ENCODE measurements at places on chromosomes 1 and 21.

- peak; percentile 47 for DNase-seq
These were observed 32.0 kb downstream of the MAP7D1 start for GRCh38 chr1:36187800-36188593.

DNA sequence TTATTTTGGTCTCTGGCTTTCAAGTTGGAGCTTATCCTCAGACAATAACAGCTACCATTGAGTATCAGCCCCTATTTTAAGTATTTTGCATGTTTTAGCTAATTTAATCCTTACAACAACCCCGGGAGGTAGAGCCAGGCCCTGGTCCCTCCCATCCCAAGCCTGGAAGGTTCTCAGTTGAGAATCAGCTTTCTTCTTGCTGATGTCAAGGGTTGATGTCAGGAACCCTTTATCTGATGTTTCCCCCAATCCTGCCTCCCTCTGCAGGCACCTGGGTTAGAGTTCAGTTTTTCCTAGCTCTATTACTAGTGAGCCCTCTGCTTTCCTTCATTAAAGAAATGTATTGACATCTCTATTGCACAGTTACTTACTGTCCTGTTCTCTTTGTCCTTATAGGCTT is 3.6 kb upstream of the SVBP start:
- DNase-seq = no peak

DNA sequence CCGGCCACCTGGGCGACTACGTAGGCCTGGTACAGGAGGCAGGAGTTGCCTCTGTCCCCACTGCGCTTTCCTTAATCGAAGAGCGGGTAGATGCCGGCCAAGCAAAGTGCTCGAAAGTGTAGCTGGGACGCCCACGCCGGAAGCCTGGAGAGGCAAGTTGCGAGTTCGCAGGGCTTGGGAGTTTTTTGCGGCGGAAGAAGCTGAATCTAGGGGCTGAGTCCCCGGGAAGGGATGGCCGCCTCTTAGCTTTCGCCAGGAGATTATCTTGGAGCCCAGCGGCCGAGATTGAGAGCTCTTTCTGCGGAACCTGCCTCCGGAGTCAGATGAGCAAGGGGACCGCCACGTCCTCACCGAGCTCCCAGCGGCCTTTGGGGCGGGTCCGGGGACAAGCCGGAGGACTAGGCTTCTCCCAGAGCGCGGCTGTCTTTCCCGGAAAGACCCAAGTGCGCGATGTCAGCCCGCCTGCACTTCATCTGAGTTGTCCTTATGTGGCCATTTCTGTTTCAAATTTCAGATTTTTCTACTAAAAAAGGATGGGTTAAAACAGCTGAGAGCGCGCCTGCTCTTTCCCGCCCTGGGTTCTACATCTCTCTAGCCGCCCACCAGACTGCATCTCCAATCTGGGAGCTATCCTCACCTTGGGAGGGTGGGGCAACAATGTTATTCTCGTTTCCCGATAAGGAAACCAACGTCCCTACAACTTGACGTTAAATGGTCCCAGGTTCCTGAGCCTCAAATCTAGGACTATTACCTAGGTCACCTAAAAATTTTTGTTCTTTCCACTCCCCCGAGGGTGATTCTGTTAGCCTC is 12.4 kb upstream of the TBX15 start:
- DNase-seq = no peak

- no peak for DNase-seq
These were observed 7.4 kb downstream of the GPR137B start for GRCh38 chr1:236149696-236150228.

DNA sequence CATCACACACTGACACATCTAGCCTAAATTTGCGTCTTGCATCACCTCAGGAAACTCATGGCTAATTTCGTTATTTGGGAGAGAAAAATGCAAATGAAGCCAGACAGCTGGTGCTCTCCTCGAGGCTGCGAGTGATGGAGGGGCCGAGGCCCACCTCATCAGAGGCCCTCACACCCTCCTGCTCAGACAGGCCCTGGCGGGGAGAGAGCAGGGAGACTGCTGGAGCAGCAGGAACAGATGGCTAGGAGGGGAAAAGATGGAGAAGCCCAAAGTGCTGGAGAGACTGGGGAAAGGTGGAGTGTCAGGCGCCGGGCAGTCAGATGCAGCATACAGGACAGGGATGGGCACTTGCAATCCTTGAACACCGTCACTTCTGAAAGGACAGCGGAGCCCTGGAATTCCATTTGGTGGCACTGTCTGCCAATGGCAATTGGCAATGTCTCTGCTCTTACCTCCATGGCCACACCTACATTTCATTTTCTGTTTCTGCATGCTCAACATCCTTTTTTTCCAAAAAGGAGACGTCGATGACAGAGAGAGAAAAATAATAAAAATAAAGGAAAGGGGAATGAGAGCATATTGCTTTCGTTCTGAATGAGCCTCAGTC is 286.2 kb downstream of the SPATA17 start:
- no peak for DNase-seq

DNA sequence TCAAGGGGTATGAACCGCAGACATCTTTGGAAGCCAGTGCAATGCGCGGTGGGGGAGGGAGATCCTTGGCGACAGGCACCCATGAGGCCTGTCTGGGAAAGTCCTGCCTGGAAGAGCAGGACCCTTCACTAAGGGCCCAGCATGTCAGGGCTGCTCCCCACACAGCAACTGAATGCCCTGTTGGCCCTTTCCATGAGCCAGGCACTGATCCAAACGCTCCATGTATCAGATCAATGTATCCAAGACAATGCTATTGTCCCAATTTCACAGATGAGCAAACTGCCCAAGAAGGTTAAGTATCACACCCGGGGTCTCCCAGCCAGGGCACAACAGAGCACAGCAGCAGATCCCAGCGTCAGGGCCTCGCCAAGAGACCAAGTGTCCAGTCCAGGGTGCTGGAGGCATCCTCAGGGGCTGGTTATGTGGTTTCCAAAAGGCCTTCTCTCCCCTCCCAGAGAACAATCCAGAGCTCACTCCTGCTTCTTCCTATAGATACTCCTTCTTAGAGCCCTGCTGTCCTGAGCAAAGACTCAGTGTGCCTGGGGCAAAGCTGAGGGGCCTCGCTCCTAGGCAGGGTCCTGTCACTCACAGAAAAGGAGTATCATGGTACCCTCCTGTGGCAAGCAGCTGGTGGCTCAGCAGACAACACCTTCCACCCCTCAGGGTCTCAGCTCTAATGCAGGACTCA is 328.0 kb downstream of the NPHP4 start:
- no peak for DNase-seq

GRCh38 chr1:62613325-62613727 is 16.0 kb downstream of the ANGPTL3 start:
- no peak for DNase-seq

- no peak for DNase-seq
These were observed 44.3 kb upstream of the PLXNA2 start for GRCh38 chr1:208288495-208288894.

- no peak for DNase-seq
These were observed 176.0 kb downstream of the SEC16B start for GRCh38 chr1:177793900-177794299.

- no peak for DNase-seq
These were observed 72.9 kb upstream of the CD53 start for GRCh38 chr1:110800079-110800478.

DNA sequence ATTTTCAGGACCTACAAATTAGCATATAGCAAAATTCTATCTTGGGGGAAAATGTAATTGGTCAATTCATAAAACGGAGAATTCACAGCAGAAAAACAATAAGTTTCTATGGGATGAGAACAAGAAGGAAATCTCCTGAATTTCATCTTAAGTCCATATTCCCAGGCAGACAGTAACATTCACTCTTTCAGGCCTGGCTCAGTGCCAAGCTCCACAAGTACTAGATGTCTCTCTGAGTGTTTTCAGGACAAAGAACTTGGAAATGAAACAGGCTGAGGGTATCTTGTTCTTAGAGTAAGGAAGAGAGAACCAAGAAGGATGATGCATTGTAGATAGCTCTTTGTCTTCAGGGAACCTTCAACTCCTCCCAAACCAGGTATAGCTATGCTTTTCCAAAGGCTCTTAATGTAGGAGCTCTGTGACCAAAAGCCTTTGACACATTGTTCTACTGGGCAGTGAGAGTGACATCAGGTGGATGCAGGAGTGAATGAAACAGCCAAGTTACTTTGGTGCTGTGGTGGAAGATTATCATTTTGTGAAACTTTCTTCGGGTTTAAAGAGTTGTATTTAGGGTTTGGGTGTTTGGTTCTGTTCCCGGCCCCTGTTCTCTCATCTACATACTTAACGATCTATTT is 298.3 kb downstream of the GPATCH2 start:
- DNase-seq = no peak

- no peak for DNase-seq
These were observed 534.3 kb upstream of the OLFM3 start for GRCh38 chr1:102531036-102531435.

- DNase-seq = no peak
These were observed 40.1 kb upstream of the GPR52 start for GRCh38 chr1:174407665-174408064.

DNA sequence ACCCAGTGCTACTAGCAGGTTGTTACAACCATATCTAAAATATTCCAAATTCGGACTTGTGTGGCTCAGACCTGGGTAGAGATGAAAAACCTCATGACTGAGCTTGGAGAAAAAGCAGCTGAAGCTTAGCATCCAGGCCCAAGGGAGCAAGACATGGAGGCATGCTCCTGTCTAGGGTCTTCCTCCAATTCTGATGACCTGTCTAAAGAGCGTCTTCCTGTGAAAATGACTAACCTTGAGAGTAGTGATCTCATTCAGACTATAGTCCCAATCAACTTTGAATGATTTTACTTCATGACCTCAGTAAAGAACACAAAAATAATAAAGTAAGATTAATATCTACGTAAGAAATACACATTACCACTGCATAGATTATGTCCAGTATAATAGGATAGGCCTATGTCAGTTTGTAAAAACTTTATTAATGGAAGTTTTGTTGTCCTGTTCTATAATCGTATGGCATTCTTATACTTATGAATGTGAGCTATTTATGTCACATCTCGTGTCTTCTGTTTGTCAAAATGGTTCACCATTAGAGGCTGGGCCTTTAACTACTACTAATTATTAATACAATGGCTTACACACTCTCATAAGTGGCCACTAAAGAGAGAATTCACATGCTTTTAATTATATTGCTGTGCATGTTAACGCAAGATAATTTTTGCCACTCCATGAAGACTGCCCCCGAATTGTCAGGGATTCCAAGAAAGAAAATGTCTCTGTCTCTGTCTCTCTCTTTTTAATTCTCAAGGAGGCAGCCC is 201.3 kb downstream of the NCAM2 start:
- DNase-seq = no peak

DNA sequence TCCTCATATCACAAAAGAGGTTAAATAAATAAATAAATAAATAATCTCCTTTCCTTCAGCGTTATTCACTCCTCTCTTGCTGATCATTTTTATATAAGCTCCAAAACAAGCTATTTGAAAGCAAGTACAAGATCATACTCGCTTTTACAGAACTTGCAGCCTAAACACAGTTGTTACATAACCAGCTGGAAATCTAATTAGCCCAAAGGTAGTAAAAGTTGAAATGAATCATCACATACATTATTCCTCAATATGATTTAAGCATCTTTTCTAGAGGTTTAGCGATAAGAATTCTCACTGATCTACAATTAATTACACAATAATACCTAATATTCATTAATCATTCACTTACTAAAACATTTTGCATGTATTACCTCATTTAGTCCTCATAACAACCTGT is 160.2 kb downstream of the COP1 start:
- no peak for DNase-seq

- DNase-seq = no peak
These were observed 88.1 kb upstream of the BCAR3 start for GRCh38 chr1:93769777-93770176.

DNA sequence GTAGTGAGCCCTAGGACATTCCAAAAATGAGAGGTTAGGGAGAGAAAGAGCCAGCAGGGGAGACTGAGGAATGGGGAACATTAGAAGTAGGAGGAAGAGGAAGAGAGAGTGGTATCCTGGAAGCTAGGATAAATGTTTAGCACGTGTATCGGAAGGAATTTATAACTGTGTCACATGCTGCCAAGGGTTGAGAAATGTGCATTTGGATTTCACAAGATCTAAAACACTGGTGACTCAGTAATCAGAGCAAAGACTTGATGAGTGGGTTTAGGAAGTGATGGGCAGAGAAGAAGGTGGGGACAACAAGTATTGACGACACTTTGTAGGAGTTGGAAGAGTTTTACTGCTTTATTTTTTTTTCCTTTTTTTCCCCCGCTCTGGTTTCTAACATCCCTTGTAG is 193.9 kb downstream of the FMN2 start:
- no peak for DNase-seq

DNA sequence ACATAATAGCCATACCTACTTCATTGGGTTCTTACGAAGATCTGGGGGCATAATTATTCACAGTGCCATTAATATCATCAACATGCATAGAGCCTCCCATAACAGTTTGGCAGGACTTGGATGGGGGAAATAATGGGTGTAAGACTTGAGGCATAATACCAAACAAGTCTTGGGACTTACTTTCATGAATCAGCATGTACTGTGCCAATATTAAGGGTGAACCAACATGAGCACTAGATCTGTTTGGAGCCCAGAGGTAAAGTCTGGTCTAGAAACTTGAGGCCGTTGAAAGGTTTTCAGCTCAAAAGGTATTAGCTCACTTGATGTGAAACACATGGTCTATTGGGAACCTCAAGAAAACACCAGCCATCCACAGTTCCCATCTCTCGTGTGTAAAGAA is 56.7 kb upstream of the ZC3H11B start:
- no peak for DNase-seq

GRCh38 chr1:174258148-174258550 is 98.8 kb downstream of the RABGAP1L start:
- no peak for DNase-seq

GRCh38 chr1:213277036-213277435 is 226.0 kb downstream of the RPS6KC1 start:
- DNase-seq = no peak

- no peak for DNase-seq
These were observed 18.1 kb upstream of the COL18A1 start for GRCh38 chr21:45386728-45387371.

- DNase-seq = no peak
These were observed 3.2 kb upstream of the SLC6A9 start for GRCh38 chr1:44034423-44034822.

DNA sequence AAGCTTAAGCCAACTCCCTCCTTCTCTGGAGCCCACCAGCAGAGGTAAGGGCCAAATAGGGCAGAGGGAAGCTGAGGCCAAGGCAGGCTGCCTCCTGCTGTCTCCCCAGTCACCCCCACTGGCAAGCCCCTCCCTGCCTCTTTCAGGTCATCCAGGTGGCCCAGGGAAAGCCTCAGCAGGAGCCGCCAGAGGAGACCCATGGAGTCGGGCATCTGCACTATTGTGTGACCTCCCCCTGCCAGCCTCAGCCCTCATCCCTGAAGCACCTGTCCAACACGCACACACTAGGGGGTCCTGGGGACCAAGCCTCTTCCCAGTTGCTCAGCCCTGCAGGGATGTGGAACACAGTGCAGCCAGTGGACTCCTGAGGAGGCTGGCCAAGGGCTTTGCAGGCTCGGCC is 5.3 kb upstream of the NAXE start:
- DNase-seq = no peak

GRCh38 chr1:82517586-82517985 is 716.9 kb downstream of the ADGRL2 start:
- no peak for DNase-seq

GRCh38 chr1:98045767-98046641 is 125.2 kb upstream of the DPYD start:
- no peak for DNase-seq
